Right lobe of liver (tissue), 6 donors: ENCODE measurements at places on chromosomes 5 and 9. TPM values are rescaled to one million over a fixed set of nuclear protein-coding genes. Genes with fewer than 3 reads are reported as not detected.
A peak's percentile ranks its signal among the peaks of the same experiment; 100 is the strongest.

- no peak for DNase-seq
- no peaks in the 10 kb centered on the region for H3K36me3 ChIP-seq
- no peaks in the 10 kb centered on the region for H3K27me3 ChIP-seq
- no peak overlapping the region for H3K4me3 ChIP-seq
These were observed 37.0 kb upstream of the TAF1L start for GRCh38 chr9:32672469-32672868.

DNA sequence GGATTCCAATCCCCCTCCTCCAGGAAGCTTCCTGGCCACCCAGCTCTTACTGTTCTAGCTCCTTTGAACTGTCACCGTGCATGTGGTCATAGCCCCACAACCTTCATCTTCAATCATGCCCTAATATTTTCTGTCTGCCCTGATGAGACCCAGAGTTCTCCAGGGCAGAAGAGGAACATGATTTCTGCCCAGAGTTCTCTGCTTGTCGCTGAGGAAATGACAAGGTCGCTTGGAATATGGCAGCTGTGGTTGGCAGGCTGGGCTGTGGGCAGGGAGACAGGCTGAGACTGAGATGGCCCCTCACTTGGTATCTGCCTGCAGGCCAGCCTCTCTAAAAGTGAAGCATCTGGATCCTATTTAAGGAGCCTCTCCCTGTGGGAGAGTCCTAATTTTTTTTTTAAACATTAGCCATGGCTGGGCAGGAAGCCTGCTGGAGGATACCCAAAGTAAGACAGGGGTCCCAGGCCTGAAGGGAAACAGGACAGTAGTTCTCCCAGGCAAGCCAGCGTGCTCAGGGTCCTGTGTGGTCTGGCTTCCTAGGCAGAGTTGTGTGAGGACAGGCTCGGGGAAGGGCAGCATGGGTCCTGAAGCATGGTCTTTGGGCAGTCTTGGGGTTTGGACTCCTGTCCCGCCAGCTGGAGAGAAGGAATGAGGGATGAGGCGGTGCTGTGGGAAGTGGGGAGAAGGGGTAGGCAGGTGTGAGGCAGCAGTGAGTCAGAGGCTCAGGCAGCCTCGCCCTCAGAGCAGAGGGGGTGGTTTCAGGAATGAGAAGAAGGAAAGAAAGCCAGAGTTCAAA lies 242.1 kb downstream of the FSTL4 start:
- no peaks in the 10 kb centered on the region for H3K4me1 ChIP-seq
- no peaks in the 10 kb centered on the region for H3K36me3 ChIP-seq
- no peak overlapping the region for H3K4me3 ChIP-seq
- no peaks in the 10 kb centered on the region for H3K27me3 ChIP-seq

GRCh38 chr5:1555011-1555807 lies 31.4 kb upstream of the LPCAT1 start:
- DNase-seq: peak; percentile 46
- H3K36me3 ChIP-seq: no peaks in the 10 kb centered on the region
- no peaks in the 10 kb centered on the region for H3K27me3 ChIP-seq
- no peaks in the 10 kb centered on the region for H3K4me1 ChIP-seq

SNX2 gene
- total RNA-seq: 31.1 TPM

DNA sequence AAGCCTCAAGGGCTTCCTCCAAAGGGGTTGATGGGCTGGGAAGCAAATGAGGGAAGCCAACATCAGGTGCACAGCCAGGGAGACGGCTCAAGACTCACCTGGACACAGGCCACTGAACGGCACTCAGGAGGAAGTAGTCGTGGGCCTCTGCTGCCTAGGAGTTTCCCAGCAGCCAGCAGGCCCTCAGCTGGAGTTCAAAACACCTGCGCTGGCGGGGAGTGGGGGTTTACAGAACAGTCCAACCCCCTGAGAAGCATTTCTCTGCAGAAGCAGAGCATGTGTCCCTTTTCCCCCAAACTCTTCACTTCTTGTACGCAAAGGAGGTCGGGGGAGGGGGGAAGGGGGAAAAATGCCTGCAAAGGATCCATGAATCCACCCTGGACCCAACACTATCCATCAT lies 2.3 kb downstream of the WHRN start:
- no peak overlapping the region for H3K27ac ChIP-seq
- no peaks in the 10 kb centered on the region for H3K36me3 ChIP-seq
- H3K4me3 ChIP-seq: no peak overlapping the region
- H3K4me1 ChIP-seq: no peaks in the 10 kb centered on the region
- DNase-seq: no peak

DNA sequence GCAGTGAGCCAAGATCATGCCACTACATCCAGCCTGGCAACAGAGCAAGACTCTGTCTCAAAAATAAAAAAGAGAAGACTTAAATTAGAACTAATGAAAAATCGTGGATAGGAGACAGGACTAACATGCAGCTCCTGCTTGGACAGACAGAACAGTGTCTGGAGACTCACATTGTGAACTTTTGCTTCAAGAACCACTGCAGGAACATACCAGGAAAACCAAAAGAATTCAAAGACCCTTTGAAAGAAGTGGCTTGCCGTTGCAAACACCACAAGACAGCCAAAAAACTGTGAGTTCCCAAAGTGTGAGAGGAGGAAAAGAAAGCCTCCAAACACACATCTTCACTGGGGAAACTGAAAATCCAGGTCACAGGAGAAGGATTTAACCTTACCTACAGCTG lies 48.8 kb upstream of the SNAPC3 start:
- H3K27me3 ChIP-seq: no peaks in the 10 kb centered on the region
- no peaks in the 10 kb centered on the region for H3K4me1 ChIP-seq
- H3K36me3 ChIP-seq: no peaks in the 10 kb centered on the region
- H3K4me3 ChIP-seq: no peak overlapping the region
- H3K27ac ChIP-seq: no peak overlapping the region
- no peak for DNase-seq

GRCh38 chr5:69444127-69444754 lies 29.3 kb downstream of the MARVELD2 start:
- DNase-seq: no peak
- H3K27me3 ChIP-seq: no peaks in the 10 kb centered on the region
- H3K4me3 ChIP-seq: no peak overlapping the region
- no peaks in the 10 kb centered on the region for H3K36me3 ChIP-seq
- peak overlapping the region; percentile 90 for H3K27ac ChIP-seq
